ENCODE measurements at places on chromosomes 3 and 15.
A peak's percentile ranks its signal among the peaks of the same experiment; 100 is the strongest.

DNA sequence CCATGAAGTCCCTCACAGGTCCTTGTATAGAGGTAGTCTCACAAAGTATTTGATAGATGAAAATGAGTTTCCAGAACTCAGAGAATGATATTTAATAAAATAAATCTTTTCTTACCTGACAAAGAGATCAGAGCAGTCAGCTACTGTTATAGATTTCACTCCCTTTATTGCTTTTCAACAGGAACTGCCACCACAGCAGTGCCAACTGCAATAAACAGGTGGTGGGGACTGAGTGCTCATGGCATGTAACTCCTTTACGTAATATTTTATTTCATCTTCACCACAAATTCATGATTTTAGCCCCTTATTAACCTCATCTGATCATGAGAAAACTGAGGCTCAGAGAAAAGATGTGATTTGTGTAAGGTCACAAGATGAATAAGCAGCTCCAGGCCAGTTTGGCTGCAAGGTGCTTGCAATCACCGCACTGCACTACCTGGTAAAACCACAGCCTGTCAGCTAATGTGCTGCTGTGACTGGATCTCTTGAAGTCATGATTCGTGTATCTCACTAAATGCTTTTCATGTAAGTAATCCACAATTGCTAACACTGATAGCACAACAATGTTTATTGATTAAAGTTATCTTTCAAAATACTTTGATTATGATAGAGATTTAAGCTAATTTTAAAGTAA lies 78.8 kb downstream of the WNT5A start:
- DNase-seq, result no peak

- DNase-seq, result no peak
Measured at GRCh38 chr3:114132500-114132899, 46.4 kb downstream of the DRD3 start.

DNA sequence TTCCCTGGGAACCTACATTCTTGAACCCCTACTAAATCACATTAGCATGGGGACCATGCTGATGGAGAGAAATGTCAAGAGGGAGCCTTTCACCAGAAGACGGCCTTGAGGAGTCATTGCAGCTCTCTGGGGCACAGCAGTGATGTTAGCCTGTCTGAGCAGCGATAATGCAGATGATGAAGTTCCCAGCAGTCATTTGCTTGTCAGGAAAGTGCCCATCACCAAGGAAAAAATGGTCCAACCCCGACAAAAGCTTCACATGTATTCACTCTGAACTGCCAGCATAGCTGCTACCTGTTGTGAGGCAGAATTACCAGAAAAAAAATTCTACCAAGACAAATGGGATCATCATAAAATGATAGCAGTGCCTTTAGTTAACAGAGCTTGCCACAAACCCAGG lies 238.4 kb upstream of the UMPS start:
- DNase-seq, result no peak

DNA sequence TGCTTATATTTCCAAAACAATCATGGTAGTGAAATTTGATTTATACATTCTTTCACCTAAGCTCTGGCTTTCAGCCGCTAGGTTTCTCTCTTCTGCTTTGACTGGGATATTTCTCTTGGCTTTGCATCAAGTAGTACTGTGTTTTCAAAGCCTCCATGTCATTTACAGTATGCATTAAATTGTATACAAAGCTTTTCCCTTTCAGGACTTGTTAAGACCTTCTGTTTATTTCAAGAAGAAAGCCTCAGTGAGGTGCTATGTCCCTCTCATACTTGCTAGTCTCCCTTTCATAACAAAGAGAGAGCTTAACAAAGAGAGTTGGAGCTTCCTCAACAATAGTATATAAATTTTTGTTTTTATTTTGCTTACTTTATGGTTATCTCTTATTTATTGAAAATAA lies 84.2 kb upstream of the SLC25A26 start:
- DNase-seq, result no peak

DNA sequence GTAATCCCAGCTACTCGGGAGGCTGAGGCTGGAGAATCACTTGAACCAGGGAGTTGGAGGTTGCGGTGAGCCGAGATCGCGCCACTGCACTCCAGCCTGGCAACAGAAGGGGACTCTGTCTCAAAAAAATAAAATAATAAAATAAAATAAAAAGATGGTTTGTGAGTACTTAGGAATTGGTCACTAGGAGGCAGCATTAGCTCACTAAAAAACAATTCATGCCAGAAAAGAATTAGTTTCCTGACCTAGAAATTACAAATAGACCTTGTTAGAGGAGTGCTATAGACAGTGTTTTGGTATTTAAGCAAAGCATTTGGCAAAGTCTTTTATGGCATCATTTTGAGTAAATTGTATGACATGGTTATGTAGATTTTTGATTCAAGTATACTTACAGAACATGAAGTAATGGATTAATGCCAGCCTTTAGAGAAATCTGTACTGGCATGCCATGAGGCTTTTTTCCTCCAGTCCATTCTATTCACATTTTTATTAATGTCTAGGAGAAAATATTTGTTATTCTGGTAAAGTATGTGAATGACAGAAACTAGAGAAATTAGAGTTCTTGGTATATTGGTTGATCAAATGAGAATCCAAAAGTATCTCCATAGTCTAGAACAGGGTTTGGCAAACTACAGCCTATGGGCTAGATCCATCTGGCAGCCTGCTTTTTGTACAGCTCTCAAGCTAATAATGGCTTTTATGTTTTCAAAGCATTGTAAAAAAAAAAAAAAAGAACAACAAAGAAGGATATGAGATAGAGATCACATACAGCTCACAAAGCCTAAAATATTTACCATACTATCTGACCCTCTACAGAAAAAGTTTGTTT lies 81.6 kb downstream of the LRRC49 start:
- DNase-seq, result peak; percentile 55

DNA sequence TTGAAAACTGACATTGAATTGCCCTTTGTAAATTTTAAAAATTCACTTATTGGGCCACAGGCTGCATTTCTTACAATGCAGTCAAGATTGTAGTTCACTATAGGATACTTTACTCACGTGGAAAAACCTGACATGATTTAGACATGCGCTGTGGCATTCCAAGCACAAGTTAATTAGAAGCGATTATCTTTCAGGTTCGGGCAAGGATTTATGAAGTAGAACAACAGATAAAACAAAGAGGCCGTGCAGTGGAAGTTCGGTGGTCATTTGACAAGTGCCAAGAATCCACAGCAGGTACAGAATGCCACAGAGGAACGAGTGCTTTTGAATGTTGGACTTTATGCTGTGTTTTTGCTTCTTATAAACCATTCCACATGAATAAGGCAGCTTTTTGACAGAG lies 37.8 kb downstream of the GPR171 start:
- DNase-seq, result no peak

- no peak for DNase-seq
Measured at GRCh38 chr15:25892126-25892525, 29.0 kb upstream of the ATP10A start.

DNA sequence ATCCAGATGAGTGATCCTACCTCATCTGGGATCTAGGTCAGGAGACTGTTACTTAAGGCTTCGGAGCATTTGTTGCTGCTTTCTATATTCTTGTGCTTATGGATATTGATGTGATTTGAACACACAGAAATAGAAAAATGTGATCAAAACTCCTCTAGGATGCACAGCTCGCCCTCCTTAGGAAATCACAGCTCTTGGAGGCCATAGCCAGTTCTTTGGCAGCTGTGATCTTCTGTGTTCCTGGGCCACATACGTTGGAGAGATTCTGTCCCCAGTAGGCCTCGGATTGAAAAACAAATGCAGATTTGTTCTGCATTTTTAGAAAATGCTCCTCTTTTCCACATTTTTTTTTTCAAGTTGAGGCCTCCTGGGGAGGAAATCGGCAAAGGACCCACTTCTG lies 437.4 kb upstream of the THBS1 start:
- DNase-seq, result no peak

DNA sequence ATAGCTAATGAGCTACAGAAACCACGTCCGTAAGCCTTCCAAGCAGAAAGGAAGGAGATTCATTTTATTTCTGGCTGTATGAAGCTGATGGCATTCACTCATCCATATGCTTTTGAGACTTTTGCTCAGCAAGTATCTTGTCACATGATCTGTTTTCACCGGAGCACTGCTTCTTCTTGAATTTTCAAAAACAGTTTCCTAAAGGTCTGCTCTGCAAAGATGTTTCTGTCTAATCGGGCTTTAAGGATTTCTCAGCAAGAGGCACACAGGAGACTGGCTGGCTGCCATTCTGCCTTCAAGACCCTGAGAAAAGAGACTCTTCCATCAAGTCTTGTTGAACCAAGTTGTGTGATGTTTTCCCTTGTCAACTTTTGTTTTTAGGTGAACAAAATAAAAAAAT lies 289.6 kb upstream of the LYSMD4 start:
- no peak for DNase-seq

DNA sequence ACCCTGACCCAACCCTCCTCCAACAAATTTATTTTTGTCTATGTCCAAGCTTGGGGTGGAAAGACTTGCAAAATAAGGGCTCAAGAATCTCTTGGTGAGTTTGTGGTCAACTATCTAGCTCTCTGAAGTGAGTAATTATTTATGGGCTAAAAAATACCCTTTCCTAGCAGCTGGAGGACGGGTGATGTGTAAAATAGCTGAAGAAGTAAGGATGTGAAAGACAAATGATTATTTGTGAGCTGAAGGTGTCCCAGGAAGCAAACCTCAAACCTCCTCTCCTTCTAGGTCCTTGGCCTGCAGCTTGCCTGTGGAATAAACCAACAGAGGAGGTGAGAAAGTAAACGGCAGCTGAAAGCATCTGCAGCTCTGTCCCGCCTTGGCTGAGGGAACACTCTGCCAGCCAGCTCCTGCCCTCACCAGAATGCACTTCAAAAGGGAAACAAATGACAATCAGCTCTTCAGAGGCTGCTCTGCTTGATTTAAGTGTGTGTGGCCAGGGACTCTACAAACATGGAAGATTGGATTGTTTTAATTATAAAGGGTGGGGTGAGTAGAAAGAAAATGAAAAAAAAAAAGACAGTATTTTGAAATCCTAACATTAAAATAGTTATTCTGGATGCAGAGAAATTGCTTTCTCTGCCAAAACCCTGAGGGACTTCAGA lies 60.3 kb downstream of the TM4SF4 start:
- no peak for DNase-seq

DNA sequence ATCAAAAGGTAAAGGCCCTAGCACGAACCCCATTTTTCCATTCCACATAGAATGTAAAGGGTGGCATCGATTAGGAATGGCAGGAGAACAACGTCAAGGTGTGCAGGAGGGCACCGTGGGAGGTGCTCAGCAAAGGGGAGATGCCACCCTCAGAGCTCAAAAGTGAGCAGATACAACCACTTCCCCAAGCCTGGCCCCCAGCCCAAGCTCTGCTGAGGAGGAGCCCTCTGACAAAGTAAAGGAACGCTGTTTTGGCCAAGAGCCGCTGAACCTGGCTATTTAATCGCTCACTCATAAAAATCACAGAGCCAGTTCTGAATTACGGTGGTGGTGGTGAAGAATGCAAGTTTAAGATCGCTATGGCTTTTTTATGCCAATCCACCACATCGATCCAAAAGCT lies 12.4 kb downstream of the GNB5 start:
- no peak for DNase-seq

- no peak for DNase-seq
Measured at GRCh38 chr15:33163816-33164215, 30.7 kb downstream of the FMN1 start.

GRCh38 chr3:61199843-61200242 lies 51.4 kb downstream of the FHIT start:
- DNase-seq, result no peak

- no peak for DNase-seq
Measured at GRCh38 chr3:195094191-195094921, 176.6 kb downstream of the XXYLT1 start.

GRCh38 chr15:52289629-52290081 lies 5.9 kb downstream of the MYO5C start:
- DNase-seq, result no peak

DNA sequence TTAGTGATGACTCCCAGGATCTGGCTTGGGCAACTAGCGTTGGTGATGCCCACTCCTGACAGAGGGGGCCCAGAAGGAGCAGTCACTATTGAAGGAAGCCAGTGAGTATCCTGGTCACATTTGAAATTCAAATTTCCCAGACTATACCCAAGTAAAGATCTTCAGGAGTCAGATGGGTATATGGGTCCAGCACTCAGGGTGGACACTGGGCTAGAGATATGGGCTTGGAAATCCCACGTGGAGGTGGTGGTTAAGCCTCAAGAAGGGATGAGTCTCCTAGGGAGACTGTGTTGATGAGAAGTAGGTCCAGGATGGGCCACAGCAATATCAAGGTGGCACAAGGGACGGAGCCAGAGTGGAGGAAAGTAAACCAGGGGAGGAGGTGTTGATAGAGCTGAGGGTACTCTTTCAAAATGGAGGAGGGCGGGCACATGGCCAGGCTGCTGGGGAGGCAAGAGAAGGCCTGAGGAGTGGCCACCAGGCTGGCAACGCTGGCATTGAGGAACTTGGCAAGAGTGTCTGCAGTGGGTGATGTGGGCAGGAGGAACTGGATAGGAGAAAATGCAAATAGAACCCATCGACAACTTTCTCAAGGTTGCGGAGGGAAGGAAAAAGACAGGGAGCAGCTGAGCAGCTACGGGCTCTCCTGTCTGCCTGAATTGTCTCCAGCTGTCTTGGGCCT lies 3.7 kb upstream of the SLCO2A1 start:
- no peak for DNase-seq

DNA sequence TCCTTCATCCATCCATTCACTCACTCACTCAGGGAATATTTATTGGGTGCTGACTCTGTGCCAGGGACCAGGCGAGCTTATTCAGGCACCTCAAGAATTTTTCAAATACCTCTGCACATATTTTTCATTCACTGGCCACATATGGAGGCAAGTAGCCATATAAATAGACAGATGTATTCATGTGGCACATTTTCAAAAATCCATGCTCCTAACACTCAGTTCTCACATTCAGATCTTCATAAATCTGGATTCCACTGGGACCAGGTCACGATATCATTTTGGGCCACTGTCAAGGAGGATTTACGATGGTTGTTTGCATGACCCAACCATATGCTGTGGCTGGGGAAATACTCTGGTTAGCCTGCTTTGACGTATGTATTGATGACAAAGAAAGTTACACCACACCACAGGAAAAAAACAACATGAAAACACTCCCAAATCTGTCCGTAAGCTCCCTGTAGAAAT lies 241.8 kb upstream of the LRTM1 start:
- no peak for DNase-seq

DNA sequence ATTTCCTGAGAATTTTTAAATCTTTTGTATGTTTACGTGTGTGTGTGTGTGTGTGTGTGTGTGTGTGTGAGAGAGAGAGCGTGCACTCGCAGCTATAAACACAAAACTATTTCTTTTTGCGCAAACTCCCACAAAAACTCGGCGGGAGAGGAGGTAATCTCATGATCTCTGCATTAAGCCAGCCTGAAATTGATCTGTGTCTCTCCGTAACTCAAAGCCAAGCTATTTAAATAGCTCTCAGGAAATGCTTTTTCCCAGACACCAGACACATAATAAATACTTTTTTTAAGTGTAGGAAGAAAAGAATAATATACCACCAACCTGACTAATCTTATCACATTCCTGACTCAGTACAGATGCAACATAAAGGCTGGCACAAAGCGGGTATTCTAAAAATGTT lies 226.8 kb downstream of the MAGI1 start:
- DNase-seq, result no peak
